ENCODE measurements at places on chromosomes 11 and 22.
A peak's percentile ranks its signal among the peaks of the same experiment; 100 is the strongest.

- DNase-seq = no peak
Observed at GRCh38 chr11:121533601-121534000, 80.8 kb upstream of the SORL1-AS1 start.

- no peak for DNase-seq
Observed at GRCh38 chr11:10856689-10857458, 979 bp downstream of the ZBED5 start.

- no peak for DNase-seq
Observed at GRCh38 chr22:44884968-44885805, 124.6 kb downstream of the PHF21B start.

DNA sequence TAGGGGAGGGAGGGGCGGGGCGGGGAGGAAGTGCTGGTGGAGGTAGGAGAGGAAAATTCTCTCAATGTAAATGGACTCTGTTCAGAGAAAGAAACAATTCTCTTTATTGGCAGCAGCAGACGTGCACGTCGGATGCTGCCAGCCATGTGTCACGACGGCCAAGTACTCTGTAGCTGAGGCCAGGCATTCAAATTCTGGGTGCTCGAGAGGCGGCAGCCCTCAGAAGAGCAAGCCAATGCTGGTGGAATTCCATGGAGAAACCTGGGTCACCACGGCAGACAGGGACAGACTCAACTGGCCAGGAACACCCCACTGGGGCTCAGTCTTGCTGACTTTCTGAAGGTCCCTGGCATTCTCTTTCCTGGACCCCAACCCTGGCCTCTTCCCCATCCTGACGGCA is 90.8 kb downstream of the ABTB2 start:
- no peak for DNase-seq

- DNase-seq = no peak
Observed at GRCh38 chr11:110032259-110032658, 60.9 kb upstream of the ZC3H12C start.

DNA sequence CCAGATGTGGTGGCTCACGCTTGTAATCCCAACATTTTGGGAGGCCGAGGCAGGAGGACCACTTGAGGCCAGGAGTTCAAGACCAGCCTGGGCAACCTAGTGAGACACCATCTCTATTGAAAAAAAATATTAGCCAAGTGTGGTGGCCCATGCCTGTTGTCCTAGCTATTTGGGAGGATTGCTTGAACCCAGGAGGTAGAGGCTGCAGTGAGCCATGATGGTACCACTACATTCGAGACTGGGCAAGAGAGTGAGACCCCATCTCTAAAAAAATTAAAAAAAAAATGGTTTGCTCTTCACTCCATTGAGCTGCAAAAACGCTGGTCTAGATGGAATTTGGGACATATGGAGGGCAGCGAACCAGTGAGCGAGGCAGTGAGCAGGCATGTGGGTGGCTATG is 21.6 kb upstream of the SOX10 start:
- no peak for DNase-seq

- DNase-seq = no peak
Observed at GRCh38 chr11:124716591-124716990, 23.2 kb upstream of the NRGN start.

DNA sequence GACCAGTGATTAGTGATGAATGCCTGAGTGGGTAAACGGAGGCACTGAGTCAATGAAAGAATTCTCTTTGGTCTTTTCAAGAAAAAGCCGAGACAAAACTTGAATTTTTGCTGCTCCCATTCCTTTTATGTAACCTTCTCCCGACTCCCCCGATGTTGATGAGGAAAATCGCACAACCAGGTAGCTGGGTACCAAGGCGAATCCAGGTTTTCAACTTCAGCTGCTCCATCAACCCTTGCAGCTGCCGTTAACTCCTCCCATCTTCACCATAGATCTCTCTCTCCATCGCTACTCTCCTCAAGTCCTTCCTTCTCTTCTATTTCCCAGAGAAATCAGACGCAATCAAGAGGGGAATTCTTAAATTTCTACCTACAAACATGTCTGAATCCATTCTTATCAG is 611 bp upstream of the USP2 start:
- no peak for DNase-seq

GRCh38 chr11:27427183-27427980 is 45.2 kb downstream of the LGR4 start:
- DNase-seq = no peak

- no peak for DNase-seq
Observed at GRCh38 chr22:30471616-30472318, at the start of gene SEC14L3. Gene SEC14L3 (minus strand): TSS chr22:30472017. CDS start chr22:30471958, 59 bp downstream.

DNA sequence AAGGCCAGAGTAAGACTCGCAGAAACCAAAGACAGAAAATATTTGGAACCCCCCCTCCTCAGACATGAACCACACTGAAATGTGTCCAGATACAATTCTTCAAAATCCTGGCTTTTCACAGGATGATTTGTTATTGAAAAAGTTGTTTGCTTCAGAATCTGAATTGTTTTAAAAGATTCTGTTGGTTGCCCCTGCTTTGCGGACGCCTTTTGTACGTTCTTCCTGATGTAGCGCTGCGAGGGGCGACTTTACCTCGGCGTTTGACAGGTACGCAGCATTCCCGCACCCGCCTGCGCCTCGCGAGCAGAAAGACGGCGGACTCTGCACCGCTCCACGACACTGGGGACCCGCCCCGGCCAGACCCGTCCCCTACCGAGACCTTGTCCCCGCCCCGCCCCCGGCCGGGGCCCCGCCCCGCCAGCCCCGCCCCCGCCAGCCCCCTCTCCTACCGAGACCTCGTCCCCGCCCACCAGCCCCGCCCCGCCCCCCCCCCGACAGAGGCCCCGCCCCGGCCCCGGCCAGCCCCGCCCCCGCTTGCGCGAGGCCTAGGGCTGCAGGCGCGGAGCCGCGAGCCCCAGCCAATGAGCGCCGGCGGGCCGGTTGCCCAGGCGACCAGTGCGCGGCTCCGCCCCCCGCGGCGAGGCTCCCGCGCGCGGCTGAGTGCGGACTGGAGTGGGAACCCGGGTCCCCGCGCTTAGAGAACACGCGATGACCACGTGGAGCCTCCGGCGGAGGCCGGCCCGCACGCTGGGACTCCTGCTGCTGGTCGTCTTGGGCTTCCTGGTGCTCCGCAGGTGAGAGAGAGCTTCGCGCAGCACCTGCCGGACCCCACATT is at the start of gene GLB1L2:
TSS of gene GLB1L2 (plus strand) at position 635 of the 835 bp plus-strand sequence. CDS start at position 709, 74 bp downstream.
- peak; percentile 80 for DNase-seq

DNA sequence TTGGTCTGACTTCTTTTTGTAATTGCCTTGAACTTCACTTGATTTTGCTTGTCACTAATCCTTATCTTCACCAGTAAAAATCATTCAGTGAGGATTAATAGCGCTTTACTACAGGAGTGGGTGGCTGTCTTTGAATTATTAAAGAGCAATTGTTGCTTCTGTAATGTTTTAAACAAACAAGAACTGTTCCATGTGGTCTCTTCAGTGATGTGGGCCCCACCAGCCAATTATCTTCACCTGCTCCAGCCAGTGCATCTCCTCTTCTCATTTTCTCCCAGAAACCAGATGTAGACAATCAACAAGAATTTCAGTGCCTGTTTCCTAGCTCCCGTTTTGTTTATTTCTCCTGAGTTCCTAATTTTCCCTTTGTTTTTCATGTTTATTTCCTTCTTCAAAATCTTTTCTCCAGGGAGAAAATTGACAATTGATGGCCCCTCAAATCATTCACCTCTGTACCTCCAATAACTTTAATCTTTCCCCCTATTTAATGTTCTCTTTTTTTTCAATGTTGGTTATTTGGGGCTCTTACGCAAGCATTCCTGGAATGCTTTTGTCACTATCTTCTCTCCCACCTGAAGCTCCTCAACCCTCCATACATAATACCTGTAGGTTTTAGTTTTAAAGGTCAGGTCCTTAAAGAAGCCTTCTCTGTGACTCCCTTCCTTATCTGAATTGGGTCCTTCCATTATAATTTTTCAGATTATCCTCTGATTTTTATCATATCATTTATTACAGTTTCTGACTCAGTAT is 115.1 kb downstream of the ARFGAP2 start:
- DNase-seq = no peak

DNA sequence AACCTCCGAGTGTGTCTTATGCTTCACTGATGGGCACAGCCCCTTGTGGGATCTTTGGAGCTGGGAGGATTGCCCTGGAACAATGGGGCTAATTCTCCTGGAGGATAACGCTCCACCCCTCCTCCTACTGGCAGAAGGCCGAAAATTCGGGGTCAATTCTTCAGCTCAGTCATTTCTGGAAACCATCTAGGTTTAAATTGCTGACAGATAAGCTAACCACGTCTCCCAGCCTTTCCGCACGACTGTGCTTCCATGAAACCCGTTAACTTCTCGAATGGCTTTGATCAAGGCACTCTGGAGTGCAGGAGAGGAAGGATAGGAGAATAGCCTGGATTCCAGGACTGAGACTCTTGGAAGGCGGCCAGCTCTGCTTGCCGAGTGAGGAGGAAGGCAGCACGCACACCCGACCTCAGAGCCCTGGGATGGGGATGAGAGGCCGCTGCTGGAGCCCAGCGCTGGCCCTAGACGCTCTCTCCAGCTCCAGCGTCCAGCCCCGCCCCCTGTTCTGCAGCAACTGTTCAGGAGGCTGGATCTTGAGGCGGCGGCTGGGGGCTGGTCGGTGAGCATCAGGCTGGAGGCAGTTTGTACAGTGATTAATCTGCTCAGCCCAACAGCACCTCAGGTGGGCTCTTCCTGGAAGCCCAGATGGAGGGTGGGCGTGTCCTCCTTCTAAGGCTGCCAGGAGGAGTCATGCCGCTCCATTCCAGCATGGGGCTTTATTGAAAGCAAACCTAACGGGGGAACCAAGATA is 176.7 kb upstream of the NCAM1 start:
- DNase-seq = no peak

DNA sequence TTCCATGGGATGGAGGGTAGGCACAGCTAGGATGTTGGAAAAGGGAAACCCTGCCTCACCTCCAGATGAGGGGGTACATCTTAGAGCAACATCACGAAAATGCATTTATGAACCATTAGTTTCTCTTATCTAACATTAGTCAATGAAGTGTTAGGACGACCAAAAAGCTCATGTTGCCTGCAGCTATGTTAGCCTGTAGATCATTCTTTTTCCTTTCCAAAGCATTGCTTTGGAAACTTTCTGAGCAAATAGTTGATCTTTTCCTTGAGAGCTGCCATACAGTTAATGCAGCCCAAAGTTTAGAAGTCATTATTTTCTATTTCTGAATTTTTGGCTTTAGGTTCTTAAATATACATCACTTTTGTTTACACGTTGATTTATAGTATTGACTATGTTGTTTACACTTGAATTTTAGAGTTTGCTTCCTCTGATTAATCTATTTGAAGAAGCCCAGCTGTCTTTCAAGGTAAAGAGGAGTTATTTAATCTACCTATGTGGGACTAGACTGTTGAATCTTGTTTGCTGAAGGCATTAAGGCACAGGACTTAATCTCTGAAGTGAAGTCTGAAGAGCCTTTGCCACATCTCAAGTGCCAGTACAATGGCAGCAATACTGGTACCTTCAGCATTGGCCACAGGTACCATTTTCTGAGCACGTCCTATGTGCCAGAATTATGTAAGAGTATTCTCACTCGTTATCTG is 11.0 kb downstream of the POU2AF3 start:
- DNase-seq = no peak

DNA sequence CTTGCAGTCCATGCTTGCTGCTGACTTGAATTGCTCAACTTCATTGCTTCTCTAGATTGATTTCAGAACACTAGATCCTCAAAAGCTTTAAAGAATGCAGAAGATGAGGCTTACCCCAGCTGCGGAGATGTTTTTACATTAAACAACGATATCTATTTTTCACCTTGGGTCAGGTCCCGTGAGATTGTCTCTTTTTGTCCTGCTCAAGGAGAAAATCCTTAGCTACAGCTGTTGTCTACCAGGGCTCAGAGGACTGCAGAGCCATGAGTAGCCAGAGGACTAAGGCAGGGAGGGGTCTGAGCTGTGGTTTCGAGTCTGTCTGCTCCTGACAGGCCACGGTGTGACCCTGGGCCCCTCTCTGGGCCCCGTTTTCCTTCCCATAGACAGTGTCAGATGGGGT is 51.4 kb downstream of the PKNOX2 start:
- no peak for DNase-seq

DNA sequence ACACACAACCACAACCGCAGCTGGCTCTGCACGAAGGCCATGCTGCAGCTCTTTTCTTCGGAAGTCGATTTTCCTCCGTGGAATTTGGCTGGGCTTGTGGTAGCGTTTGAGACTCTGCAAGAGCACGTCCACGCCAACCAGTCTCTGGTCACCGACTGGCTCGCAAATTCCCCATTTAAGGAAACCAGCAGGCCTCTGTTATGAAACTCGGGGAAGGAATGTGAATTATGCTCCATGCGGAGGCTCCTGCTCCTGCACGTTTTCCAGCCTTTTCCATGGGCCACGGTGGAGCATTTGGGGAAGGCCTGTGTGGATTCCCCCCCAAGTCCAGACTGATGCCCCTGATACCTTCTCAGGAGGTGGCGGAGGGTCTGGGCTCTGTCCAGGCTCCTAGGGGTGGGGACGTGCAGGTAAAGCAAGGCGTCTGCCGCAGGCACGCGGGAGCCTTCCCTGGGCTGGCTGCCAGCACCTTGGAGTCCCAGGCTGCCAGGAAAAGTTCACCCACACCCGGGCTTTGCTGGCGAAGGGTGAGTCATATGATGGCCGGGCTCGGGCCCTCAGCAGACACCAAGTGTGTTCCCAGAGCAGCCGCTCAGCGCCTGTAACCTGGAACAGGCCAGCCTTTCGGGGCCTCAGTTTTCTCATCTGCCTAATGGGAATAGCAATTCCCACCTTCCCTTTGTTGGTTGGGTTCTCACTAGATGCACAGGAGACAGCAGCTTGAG is 41.9 kb downstream of the LRP5 start:
- no peak for DNase-seq

GRCh38 chr11:128868841-128869671 is 2.0 kb upstream of the KCNJ1 start:
- no peak for DNase-seq

GRCh38 chr11:77814848-77815247 is 5.7 kb downstream of the RSF1 start:
- no peak for DNase-seq

GRCh38 chr11:79117488-79117887 is 323.3 kb downstream of the TENM4 start:
- no peak for DNase-seq

GRCh38 chr11:90204832-90205646 is 17.8 kb downstream of the CHORDC1 start:
- DNase-seq = no peak

DNA sequence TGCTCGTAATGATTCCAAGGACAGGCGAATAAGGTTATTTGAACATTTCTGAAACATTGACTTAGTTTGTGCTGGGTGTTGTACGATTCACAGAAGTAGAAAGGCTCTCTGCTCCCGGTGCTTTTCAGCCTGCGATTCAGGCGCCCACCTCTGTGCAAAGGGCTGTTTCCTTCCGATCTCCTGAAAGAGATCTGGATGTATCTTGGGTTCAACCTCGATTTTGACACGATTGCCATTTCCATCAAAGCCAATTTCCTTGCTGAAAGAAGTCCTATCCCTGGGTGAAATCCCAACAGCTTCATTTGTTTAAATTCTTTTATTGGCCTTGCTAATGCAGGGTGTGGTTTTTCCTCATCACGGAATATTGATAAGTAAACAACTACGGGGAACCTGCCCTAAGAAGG is 1.1 kb upstream of the ZC3H12C start:
- no peak for DNase-seq
